AG04450 (cell line): ENCODE measurements at places on chromosomes 11 and 22.

- DNase-seq, result no peak
Measured at GRCh38 chr11:47078751-47079521, 97.7 kb downstream of the ARFGAP2 start.

GRCh38 chr22:28562324-28562723 is 117.3 kb downstream of the TTC28 start:
- DNase-seq, result no peak

- no peak for DNase-seq
Measured at GRCh38 chr22:25282346-25282670, 62.9 kb downstream of the CRYBB2 start.

DNA sequence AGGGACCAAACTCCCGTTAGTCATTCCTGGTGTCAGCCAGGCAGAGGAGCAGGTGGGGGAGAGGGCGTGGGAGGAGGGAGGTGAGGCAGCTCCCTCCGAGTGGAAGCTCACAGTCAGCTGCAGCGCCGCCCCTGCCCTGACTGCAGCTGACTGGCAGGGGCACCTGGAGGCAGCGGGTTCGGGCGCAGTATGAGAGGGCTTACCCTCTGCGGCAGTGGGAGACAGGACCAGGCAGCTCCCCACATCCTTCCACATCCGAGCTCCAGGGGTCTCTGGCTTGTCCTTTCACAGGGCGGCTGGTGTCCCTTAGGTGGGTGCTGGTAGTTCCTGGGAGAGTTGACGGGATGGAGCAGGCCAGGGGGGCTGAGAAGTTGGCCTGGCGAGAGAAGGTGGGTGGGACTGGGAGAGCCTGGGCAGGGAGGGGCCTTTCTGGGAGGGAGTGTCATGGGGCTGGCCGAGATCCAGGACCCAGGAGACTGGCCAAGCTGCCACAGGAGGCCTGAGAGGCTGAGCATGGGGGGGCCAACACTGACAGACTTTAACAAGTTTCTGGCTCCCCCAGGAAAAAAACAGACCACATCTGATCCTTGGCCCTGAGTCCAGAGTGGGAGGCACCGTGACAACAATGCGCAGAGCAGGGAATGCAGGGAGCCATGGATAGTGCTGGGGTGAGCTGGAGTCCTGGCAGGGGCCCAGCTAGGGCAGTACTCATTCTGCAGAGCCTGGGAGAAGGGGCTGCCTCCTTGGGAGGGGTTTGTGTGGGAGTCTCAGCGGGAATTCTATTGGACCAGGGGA is 4.9 kb downstream of the ADORA2A start:
- DNase-seq, result no peak

- no peak for DNase-seq
Measured at GRCh38 chr11:75421902-75422247, 11.1 kb downstream of the KLHL35 start.

GRCh38 chr11:68135161-68135560 is 14.0 kb upstream of the CHKA start:
- DNase-seq, result no peak

DNA sequence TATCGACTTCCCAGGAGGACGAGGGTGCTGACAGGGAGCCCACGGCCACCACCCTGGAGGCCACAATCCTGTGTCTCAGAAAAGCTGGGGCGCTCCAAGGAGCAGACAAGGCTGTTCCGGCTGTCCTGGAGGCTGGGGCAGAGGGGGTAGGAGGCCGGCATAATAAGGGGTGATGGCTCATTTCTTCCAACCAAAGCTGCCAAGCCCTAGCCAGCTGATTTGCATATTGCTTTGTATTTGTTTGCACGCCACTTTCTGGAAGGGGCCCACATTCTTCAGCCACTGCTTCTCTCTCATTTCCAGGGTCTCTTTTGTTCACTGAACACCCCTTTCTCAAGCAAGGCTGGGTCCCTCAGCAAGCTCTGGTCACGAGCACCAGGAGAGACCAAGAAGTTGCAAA is 4.7 kb downstream of the PDE2A start:
- DNase-seq, result no peak

- no peak for DNase-seq
Measured at GRCh38 chr22:28801845-28802594, 1.7 kb upstream of the XBP1 start.

DNA sequence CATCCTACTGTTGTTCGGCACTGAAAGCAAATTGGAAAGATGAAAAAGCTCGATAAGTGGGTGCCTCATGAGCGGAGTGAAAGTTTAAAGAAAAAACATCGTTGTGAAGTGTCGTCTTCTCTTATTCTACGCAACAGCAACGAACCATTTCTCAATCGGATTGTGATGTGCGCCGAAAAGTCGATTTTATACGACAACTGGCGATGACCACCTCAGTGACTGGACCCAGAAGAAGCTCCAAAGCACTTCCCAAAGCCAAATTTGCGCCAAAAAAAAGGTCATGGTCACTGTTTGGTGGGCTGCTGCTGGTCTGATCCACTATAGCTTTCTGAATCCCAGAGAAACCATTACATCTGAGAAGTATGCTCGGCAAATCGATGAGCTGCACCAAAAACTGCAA is 58.4 kb upstream of the FBXO3 start:
- DNase-seq, result no peak

DNA sequence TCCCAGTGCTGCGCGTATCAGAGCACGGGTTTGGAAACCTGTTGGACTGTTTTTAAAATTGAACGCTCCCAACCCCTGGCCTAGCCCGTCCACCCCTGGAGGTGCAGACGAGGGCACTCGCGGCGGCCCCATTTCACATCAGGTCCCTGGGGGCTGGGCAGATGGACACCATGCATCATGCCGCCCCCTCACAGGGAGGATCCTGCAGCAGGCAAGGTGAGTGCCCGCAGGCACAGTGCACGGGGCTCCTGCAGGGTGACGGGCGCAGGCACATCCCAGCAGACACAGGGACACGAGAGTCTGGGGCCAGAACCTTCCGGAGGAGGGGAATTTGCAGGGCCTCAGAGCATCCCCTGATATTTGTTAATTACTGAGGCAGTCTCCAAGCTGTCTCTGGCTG is 7.3 kb downstream of the ANO9 start:
- DNase-seq, result no peak

DNA sequence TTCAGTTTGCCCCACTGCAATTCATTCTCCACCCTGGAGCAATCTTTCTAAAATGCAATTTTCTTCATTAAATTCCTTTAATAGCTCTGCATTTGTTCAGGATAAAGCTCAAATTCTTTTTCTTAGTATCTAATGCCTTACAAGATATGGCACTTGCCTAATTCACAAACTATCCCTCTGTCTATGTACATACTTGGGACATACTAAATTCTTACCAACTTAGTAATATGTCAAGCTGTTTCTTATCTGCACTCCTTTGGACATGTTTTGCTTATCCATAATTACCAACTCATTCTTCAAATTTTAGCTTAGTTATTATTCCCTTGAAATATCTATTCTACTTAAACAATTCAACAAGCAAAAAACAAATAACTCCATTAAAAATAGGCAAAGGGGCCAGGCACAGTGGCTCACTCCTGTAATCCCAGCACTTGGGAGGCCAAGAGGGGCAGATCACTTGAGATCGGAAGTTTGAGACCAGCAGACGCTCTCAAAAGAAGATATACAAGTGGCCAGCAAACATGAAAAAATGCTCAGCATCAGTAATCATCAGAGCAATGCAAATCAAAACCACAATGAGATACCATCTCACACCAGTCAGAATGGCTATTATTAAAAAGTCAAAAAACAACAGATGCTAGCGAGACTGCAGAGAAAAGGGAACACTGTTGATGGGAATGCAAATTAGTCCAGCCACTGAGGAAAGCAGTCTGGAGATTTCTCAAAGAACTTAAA is 96.9 kb downstream of the FAM76B start:
- DNase-seq, result no peak

- no peak for DNase-seq
Measured at GRCh38 chr11:31106968-31107576, 262.5 kb downstream of the DCDC1 start.

GRCh38 chr11:99325847-99326246 is 305.1 kb downstream of the CNTN5 start:
- peak; percentile 27 for DNase-seq

GRCh38 chr22:31852691-31853421 is 91.5 kb upstream of the YWHAH start:
- no peak for DNase-seq

- DNase-seq, result no peak
Measured at GRCh38 chr11:70710192-70710591, 311.9 kb downstream of the CTTN start.

DNA sequence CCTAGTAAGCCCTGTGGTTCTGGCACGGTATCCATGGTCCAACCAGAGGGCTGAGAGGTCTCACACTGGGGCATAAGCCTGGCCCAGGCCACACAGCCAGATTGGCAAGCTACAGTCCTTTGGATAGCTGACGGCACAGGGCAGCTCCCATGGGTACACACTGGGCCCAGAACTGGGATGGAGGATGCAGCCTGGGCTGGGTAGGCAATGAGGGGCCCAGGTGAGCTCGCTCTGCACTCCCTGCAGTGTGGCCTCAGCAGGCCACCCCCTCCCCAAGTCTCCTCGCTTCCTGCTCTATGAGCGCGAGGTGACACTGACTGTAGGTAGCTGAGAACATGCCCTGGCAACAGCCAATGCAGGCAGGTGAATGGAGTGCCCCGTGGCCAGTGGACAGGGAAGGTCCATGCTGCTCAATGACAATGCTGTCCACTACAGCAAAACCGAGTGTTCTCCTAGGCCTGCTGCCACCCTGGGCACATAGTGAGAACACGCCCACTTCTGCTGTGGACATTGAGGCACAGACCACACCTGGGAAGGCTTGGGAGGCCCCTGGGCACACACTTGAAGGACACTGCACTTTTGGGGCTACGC is 3.8 kb downstream of the ARVCF start:
- DNase-seq, result no peak

DNA sequence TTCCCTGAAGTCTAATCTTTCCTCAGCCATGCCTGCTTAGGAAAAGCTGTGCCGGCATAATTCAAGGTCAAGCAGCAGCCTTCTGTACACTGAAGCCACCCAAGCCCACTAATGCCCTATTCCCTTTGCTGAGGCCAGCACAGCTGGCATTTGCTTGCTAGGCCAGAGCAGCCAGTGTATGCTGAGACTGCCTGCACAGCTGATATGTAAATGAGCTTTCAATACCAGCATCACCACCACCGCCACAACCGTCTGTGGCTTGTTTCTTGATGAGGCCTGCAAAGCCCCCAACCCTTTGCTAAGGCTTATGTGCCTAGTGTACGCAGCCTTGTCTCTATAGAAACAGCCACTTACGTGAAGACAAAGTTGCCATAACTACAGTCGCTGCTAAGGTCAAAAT is 56.3 kb upstream of the TNRC6B start:
- no peak for DNase-seq

DNA sequence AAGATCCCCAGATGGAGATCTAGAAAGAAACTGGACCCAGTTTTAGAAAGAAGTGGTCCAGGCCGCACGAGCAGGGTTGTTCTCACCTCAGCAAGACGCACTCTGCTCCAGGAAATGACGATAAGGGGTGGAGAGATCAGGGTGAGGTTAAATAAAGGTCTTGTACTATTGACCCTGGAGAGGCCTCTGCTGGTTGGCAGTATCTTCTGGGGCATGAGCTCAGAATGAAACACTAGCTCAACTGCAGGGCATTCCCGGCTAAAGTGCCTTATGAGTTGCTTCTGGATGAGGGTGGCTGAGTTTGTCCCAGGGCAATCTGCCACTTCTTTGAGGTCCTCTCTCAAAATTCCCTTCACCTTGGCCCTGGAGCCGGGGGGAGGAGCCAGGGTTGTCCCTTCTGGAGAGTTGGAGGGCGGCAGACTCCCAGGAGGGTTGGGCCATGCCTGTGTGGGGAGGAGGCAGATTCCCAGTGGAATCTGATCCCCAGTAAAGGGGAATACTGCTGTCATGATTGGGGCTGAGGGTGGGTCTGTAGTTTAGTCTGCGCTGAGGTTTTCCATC is 10.9 kb downstream of the USP2 start:
- no peak for DNase-seq

GRCh38 chr11:122220321-122220720 is 104.3 kb upstream of the BLID start:
- DNase-seq, result no peak

DNA sequence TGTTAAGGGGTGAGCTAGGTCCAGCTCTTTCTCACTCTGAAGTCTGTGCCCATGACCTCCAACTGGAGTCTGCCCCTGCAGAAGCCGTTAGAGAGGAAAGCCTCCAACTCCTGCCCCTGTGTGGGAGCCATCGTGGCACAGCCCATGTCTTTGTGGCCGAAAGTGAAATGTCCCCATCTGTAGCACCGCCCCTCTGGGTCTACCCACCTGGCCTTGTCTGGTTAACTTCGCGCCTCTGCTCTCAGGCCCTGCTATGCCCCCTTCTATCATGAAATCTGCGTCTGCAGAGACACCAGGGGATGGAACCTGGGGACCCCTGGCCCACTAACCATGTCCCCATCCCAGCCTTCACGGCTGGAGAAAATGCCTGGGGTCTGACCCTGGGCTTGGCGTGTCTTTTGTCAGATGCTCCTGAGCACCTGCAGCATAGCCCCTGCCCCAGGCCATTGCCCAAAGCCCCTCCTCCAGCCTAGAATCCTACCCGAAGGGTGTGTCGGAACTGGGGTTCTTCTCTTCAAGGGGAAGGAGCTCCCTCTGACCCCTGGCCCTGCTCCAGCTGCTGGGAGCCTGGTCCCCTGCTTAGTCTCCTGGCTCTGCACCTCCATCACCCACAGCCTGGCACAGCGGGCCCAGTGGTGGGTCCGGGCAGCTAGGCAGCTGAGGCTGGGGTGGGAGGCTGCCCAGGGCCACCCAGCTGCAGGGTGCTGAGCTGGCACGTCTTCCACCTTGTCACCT is 35.8 kb upstream of the HMOX1 start:
- DNase-seq, result no peak

GRCh38 chr11:124799348-124800225 is 619 bp downstream of the MSANTD2 start:
- no peak for DNase-seq

DNA sequence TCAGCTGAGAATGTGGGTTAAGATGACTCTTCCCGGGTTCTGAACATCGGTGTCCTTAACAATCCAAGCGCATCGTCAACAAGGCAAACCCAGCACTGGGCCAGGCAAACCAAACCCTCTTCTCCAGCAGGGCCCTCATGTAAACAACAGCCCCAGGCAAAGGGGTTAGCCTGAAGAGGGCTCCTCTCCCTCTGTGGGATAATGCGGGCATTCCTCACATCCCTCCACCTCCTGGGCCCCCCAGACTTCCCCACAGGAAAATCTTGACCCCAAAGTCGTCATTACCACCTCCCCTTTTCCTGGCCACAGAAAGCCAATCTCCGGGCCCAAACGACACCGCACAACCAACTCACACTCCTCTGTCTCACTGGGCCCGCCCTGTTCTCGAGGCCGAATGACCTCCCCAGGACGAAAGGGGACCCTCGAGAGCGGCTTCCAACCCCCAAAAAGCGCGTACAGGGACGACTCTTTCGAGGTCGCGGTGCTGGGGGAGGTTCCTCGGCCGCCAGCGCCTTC is 566 bp downstream of the DDB1 start:
- no peak for DNase-seq

DNA sequence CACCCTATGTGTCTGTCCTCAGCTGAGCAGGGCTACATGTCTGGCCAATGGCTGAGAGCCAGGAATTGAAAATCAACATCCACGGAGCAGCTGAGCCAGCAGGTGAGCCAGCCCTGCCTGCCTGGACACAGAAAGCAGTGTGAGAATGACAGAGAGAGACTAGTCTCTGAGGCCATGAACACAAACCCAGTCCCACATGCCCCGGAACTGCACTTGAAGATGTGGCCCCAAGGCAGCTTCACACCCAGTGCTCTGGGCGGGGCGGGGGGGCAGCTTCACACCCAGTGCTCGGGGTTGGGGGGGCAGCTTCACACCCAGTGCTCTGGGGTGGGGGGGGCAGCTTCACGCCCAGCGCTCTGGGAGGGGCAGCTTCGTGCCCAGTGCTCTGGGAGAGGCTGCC is 37.6 kb downstream of the TRMU start:
- no peak for DNase-seq
